ENCODE measurements at places on chromosomes 7 and 10.

DNA sequence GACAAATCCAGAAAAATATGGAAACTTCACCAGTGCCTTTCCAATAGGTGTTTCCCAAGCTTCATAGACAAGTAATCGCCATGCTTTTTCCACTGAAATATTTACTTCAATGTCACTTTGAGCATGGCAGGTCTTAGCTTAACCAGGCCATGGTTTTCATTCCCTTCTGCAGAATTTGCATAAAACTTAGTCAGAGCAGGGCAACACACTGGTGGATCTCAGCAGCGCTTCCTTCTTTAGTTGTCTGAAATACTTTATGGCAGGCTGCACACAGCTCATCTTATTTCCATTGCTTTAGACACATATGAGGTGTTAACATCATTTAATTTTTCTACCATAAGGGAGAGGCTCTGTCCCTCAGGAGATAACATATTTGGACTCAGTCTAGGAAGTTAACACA, 102.9 kb upstream of the AHR start:
- DNase-seq, result no peak

- DNase-seq, result no peak
Observed at GRCh38 chr7:143013893-143014292, 13.0 kb downstream of the OR9A2 start.

- DNase-seq, result no peak
Observed at GRCh38 chr10:44818041-44818649, 93.0 kb upstream of the TMEM72 start.

DNA sequence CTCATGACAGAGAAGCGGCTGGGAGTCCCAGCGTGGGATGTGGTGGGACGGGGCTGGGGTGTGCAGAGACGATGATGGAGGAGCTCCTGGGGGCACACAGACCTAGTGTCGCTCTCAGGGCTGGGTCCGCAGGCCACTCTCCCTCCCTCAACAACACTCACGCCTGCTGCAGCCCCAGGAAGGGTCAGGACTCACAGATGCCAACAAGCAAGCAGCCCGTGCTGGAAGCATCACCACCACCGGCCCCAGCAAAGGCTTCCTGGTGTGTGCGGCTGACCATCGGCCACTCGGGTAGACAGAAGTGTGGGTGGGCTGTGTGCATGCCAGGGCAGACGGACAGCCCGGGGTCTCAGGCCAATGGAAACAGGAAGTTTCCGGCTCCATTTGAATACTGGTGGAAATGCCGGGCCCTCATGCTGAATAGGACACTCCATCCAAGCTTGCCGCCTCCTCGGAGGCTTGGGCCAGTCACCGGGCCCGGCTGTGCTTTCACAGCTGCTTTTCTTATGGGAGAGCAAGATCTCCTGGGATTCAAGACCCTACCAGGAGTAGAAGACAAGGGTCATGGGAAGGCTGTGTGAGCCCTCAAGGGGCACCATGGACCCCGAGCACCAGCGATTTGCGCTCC, 178.1 kb downstream of the ELFN1 start:
- DNase-seq, result no peak

DNA sequence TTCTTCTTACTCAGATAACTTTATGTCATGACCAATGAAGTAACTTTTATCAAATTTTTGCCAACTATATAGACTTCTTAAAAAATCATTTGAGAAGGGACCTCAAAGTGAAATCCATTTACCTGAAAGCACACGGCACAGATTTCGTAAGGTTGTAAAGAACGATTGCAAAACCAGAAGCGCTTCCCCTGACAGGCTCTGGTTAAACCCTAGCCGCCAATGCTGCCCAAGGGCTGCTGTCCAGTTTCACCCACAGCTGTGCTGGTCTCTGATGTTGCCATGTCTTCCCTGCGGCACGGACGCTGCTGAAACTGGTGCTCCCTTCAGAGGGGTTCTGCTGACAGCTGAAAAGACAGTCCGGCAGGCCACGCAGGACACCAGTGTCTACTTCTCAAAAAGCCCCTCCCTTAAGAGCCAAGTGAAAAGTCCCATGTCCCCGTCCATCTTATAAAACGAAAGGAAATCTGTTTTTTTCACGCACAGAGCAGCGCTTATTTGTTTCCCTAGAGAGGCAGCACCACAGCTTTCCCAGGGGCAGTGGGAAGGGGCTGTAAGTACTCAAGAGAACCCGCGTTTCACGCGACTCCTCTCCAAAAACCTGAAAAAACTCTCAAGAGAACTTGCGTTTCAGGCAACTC, 32.5 kb downstream of the GNA12 start:
- DNase-seq, result no peak

GRCh38 chr10:21047511-21047910, 150.4 kb upstream of the NEBL start:
- DNase-seq, result no peak

- no peak for DNase-seq
Observed at GRCh38 chr7:93150200-93150835, 2.1 kb upstream of the SAMD9L start.

- no peak for DNase-seq
Observed at GRCh38 chr10:123160311-123160980, 6.2 kb downstream of the BUB3 start.

DNA sequence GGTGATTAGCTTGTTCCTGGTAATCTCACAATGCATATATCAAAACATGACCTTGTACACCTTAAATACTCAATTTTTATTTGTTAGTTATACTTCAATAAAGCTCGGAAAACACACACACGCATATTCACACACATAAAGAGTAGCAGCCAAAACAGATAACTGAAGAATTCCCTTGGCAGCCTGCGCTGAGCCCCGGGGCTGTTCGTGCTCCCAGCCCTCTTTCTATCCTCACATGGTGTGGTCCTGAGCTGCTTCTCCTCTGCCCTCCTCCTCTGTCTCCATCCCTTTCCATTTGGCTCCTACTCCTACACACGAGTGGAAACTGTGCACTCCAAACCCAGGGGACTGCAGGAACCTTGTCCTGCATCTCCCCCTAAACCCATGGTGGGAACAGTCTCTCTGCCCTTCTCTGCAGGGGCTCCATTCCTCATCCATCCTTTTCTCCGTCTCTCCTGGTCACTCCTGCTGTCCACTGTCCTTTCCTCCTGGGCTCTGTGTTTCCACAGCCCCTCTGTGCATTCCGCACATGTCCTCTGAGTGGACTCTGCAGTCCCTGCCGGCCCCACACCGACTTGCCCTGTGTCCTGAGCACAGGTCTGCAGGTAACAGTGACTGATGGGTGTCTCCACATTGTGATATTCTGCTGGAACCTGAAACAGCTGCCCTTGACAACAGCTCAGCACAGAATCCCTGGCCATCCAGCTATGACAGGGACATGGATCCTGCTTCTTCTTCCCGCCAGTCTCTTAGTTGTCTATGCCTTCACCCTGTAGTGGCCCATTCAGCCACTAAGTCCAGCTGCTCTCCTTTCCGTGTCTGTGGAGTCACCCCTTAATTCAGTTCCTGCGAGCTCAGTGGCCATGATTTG, 216.8 kb upstream of the ZNF32 start:
- DNase-seq, result no peak

GRCh38 chr7:154672659-154673415, 330.1 kb downstream of the PAXIP1 start:
- DNase-seq, result no peak

GRCh38 chr7:44286182-44286617, 39.2 kb downstream of the CAMK2B start:
- DNase-seq, result no peak

DNA sequence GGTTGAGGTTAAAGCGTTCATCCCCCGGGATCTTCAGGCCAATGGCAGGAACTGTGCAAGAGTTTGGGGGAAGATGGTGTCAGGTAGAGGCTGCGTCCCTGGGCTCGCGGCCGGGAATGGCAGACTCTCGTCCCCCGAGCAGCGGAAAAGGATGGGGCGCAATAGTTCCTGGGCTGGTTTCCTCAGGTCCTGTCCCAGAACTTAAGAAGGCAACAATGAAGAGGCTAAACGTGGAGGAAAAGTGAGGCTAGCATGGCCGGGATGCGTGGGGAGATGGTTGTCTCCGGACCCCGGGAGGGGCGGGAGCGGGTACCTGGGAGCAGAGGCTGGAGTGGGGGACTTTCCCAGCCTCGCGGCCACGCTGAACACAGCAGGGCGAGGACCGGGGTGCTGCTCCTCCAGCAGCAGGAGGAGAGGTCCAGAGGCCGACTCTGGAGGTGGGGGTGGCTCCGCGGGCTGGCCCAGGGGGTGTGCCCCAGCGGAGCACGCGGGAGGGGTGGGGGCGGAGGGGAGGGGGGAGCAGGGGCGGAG, 882 bp downstream of the IRF5 start:
- no peak for DNase-seq

- no peak for DNase-seq
Observed at GRCh38 chr10:133072196-133072595, 15.5 kb upstream of the ADGRA1 start.

- DNase-seq, result no peak
Observed at GRCh38 chr10:36423821-36424248, 701.6 kb upstream of the ANKRD30A start.

- no peak for DNase-seq
Observed at GRCh38 chr10:111954386-111954785, 229.2 kb downstream of the GPAM start.

DNA sequence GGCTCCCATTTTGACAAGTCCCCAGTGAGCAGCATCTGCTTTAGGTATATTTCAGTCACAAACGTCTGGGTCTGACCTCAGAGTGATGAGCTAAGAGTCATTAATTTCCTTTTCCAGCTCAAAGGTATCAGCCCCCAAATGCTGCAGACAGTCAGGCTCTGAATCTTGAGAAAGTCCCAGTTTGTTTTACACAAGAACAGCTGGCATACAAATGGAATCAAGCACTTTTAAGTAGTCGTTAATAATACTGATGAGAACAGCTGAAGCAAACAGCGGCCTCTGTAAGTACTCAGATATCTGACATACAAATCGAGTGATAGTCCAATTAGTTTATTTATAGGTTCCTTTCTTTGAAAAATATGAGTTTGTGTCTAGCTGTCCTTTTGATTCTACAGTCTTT, 49.4 kb upstream of the MSRB2 start:
- no peak for DNase-seq

GRCh38 chr10:11521860-11522259, 89.6 kb downstream of the USP6NL start:
- no peak for DNase-seq

DNA sequence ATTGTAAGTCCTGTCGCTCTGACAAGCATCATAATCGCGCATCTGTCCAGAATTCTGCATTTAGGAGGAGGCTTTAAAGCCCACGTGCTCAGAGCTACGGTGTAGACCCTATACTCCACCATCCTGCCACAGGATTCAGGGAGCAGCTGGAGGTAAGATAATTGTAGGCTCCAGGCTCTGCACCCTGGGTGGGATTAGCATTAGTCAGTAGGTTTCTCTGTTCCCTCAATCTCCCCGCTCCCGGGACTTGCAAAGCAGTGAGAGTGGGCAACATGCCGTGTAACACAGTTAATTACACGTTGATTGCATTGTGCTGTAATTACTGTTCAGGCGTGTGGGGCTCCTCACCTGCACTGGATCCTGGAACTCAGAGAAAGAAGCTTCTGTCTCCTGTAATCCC, 89.3 kb upstream of the CUX1 start:
- no peak for DNase-seq

DNA sequence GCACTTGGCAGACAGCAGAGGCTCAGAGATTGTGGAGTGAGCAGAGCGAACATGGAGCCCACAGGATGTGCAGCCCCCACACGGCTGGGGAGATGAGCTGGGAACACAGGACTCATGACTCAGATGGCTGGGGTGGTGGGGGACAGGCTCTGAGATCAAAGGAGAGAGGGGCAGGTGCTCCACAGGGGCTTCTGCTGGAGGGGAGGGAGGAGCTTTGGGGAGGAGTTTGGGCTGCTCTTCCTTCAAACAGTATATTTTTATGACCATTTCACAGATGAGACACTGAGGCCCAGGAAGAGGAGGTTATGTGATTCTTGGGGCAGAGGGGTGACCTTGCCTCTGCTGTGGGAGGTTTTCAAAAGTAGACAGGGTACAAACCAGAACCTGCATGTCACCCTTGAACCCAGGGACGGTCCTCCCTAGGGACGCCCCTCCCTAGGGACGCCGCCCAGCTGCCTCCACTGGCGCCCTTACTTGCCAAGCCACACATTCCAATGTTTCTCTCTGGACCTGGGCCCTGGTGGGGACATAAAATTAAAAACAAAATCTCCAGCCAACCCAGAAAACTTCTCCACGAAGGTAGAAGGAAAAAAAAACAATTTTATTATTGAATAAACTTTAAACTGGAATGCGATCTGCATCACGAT, 981 bp upstream of the CRYGN start:
- no peak for DNase-seq

DNA sequence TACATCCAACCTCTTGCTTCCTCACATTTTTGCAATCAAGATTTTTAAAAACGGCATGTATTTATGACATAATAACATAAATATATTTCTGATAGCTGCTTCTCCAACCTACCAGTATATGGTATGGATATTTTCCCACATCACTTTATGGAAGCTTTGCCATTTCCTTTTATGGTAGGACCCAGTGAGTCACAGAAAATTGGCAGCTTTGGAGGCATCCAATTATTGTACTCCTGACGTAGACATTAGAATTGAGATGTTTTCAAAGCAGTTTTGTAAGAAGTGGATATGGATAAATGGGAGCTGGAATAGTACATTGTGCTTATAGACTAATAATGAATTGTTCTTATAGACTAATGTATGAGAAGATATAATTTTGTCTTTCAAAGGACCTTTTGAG, 23.8 kb upstream of the BICC1 start:
- DNase-seq, result no peak

GRCh38 chr10:81696609-81697388, 178.2 kb upstream of the NRG3 start:
- no peak for DNase-seq

DNA sequence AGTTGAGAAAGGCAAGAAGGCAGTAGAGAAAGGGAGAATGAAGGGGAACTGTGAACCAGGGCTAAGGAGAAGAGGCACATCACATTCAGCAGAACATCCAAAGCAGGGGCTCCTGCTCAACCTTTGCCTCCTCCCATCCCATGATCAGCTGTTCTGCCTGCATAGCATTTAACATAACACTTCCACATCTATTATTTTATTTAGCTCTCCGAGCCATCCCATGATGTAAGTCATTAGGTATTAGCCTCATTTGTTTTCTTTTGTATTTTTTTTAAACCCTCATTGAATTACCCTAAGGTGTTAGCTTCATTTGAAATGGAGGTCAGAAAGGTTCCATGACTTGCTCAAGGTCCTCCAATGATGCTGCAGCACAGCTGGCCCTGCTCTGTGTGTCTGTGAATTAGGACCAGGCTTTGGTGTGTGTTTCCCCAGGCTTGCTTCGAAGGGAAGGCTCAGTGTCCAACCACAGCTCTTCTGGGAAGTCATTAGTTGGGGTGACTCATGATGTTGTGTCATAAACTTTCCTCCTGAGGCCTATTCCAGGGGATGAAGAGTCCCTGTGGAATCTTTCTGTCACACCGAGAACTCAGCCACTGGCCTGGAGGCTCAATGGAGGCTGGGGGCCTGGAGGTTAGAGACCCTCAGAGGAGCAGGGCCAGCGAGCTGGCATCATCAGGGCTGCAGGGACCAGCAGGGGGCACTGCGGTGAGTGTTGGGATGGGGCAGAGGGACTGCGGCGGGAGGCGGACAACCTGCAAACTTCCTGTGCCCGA, 16.5 kb downstream of the NPFFR1 start:
- DNase-seq, result no peak

GRCh38 chr10:16392531-16393069, 44.2 kb upstream of the PTER start:
- DNase-seq, result no peak

All from stimulated activated CD4-positive, alpha-beta T cell treated with anti-CD3 and anti-CD28 coated beads, Interleukin-15, amount 100 ng/mL, for 48 hours (primary cell).